ENCODE measurements at places on chromosomes 13 and 19.

DNA sequence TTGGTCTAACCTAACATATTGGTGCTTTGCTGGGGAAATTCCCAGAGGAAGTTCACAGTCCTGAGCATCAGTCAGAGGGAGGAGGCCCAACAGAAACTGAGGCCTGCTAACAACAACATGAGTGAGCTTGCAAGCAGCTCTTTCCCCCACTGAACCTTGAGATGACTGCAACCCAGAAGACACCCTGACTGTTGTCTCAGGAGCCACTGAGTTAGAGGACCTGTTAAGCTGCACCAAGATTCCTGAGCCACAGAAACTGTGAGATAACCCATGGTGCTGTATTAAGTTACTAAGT, 193.2 kb upstream of the UBL3 start:
- DNase-seq, result no peak

- peak; percentile 49 for DNase-seq
Measured at GRCh38 chr13:103192511-103193135, 126.4 kb upstream of the SLC10A2 start.

DNA sequence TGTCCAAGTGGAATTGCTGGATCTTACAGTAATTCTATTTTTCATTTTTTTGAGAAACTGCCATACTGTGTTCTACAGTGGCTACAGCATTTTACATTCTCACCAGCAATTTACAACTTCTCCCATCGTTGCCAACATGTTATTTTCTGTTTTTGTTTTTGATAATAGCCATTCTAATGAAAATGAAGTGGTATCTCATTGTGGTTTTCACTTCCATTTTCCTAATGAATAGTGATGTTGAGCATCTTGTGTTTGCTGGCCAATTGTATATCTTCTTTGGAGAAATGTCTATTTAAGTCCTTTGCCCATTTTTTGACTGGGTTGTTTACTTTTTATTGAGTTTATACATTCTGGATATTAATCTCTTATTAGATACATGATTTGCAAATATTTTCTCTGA, 38.6 kb downstream of the KCNRG start:
- no peak for DNase-seq

- no peak for DNase-seq
Measured at GRCh38 chr19:23519031-23519430, 123.8 kb upstream of the ZNF91 start.

DNA sequence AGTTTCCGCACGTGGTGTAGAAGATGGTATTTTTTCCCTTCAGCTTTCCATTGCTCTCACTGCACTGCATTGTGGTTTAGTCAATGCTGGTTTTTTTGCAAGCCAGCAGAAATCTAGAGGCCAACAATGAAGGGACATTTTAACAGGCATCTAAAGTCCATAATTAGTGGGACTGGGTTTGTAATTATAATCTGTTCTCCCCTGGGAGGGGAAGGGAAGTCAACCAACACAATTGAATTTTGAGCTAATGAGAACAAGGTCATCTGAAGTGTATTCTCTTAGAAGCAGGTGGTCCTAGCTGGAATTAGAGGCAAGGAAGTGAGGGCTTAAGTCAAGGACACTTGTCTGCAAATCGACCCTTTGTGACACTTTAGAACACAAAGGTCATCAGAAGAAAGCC, 156.4 kb downstream of the MYO16 start:
- DNase-seq, result no peak

DNA sequence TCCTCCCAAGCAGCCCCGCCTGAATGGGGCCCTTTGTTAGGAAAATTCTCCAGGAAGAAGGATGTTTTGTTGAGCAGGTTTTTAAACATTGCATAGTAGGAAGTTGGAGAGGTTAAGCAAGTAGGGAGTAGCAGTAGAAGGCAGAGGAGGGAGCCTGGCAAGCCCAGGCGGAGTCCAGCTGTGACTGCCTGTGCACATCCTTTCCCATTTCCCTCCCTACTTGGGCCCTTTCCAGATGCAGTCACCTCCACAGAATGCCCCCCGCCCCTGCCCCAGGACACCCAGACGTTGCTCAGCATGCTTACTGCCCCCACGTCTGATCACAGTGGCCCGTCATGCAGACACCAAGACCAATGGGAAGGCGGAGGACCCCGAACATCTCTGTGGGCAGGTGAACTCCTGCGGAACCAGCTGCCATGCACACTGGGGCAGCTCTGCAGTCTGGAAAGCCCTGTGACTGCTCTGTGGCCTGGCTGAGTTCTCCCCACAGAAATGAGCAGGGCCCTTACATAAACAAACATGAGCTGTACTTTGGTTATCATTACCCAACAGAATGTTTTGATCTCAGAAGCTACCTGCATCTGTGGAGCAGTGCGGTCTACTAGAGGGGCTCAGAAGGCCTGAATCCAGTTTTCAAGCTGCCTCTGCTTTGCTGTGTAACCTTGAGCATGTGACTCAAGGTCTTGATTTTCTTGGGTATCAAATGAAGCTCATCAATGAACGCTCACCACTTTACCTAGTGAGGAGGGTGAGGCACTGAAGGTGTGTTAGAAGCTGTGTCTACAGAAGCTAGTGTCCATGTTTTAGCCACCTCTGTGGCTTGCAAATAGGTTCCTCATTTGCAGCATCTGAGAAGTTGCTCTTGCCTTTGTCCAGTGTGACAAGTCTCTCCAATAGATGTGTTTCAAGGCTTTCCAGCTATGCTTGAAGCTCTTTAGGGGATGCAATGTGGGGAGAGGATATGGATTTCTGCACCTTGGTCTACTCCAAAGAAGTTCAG, 84.2 kb downstream of the TNFRSF19 start:
- DNase-seq, result peak; percentile 73

GRCh38 chr19:51460164-51460992, 2.1 kb upstream of the SIGLEC8 start:
- peak; percentile 12 for DNase-seq

DNA sequence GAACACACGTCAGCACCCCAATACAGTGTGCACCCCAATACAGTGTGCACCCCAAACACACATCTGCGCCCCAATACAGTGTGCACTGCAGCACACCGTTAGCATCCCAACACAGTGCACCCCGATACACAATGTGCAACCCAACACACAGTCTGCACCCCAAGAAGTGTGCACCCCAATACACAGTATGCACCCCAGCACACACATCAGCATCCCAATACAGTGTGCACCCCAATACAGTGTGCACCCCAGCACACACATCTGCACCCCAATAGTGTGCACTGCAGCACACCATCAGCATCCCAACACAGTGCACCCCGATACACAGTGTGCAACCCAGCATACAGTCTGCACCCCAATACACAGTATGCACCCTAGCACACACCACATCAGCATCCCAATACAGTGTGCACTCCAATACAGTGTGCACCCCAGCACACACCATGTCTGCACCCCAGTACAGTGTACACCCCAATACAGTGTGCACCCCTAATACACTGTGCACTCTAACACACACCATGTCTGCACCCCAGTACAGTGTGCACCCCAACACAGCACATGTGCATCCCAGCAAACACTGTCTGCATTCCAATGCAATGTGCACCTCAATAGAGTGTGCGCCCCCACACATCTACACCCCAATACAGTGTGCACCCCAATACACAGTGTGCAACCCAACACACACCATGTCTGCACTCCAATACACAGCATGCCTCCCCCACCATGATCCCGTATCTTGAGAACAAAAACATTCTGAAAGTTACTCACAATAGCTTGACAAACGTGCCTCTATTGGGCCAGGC, 855 bp upstream of the CARS2 start:
- no peak for DNase-seq

- DNase-seq, result no peak
Measured at GRCh38 chr19:50850738-50851137, 4.0 kb upstream of the KLK3 start.

- DNase-seq, result no peak
Measured at GRCh38 chr13:19069684-19070397, 111.8 kb downstream of the TUBA3C start.

DNA sequence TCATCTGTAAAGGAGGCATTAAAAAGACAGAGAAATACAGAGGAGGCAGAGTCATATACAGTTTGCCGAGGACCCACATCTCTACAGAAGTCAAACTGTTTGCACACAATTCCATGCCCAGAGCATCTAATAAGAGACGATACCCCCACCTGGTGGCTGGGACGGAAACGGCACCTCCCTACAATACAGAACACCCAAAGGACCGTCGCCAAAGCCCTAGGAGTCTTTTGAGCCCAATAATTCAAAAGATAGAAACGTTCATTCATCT, 703 bp upstream of the PLEKHG2 start:
- peak; percentile 88 for DNase-seq

- no peak for DNase-seq
Measured at GRCh38 chr19:30449078-30449590, 77.0 kb downstream of the ZNF536 start.

GRCh38 chr13:75803164-75803611, 167.1 kb downstream of the LMO7 start:
- DNase-seq, result no peak

- peak; percentile 92 for DNase-seq
Measured at GRCh38 chr13:97274829-97275649, 52.9 kb downstream of the MBNL2 start.

- DNase-seq, result peak; percentile 86
Measured at GRCh38 chr13:41648314-41648935, 191.1 kb downstream of the RGCC start.

DNA sequence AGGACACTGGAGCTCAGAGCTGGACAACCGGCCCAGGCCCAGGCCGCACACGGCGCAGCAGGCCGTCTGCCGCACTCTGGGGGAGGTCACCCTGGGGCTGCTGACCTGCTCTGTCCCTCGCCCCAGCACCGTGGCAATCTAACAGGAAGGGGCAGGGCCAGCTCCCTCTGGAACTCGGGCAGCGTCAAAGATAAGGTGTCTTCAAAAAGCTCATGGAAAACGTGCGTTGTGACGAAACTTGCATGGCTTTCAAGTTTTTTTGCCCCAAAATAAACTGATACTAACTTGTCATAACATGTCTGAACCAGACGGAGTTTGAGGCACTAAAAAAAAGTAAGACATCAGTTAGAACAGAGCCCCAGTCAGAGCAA, 12.2 kb upstream of the ATP8B3 start:
- no peak for DNase-seq

DNA sequence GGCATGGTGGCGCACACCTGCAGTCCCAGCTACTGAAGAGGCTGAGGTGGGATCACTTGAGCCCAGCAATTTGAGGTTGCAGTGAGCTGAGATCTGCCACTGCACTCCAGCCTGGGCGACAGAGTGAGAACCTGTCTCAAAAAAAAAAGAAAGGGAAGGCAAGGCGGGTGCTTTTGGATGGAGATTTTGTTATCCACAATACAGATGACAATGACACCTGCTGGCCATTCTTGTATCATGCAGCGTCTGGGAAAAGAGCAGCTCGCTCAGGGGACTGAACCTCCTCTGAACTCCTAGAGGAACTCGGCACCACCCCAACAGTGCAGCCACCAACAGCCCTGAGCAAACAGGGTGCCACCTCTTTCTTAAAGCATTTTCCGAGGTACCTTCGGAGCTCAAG, 22.8 kb downstream of the HAUS8 start:
- DNase-seq, result peak; percentile 60

DNA sequence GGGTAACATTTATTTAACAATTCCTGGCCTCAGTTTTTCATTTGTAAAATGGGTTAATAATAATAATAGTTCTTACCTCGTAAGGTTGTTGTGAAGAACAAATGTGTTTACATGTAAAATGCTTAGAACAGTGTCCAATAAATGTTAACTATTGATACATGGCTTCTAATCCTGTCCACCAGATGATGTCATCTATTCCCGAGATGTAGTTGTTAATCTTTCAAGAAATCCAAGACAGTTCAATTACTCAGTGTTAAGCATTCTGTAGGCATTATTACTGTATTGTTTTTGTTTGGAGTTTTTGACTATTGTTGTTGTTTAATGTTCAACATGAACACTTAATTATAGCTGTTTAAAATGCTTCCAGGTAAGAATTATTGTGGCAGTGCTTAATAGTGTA, 131.0 kb upstream of the FNDC3A start:
- DNase-seq, result no peak

- DNase-seq, result no peak
Measured at GRCh38 chr13:52003541-52003940, 7.7 kb downstream of the ATP7B start.

DNA sequence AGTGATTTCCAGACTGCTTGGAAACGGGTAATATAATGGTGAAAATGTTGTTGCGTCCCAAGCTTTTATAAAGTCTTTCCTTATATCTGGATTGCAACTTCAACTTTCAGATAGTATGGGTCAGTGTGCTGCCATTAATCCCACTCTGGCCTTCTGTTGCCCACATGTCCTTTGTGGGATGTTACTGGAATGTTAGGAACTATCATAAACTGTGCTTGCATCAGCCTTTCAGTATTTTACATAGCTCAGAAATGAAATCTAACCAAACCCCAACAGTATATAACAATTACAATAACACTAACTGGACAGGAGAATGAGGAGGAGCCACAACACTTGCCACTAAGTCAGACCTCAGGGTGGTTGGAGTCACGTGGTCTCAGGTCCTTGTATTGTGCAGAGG, 78.9 kb downstream of the LNX2 start:
- DNase-seq, result peak; percentile 11

DNA sequence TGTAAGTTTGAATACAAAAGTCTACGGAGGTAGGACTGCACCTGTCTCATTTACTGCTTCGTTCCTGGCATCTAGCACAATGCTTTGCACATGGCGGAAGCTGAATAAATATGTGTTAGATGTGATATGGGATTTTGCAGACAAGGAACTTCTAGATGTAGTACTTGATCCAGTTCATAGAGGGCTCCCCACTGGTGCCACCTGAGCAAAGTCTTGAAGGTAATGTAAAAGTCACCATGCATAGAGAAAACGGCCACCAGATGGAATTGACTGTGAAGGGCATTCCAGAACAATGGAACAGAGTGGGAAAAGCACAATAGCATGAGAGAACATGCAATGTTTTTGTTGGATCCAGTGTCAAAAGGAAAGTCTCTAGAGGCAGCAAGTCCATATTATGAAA, 209.3 kb downstream of the HS6ST3 start:
- no peak for DNase-seq

DNA sequence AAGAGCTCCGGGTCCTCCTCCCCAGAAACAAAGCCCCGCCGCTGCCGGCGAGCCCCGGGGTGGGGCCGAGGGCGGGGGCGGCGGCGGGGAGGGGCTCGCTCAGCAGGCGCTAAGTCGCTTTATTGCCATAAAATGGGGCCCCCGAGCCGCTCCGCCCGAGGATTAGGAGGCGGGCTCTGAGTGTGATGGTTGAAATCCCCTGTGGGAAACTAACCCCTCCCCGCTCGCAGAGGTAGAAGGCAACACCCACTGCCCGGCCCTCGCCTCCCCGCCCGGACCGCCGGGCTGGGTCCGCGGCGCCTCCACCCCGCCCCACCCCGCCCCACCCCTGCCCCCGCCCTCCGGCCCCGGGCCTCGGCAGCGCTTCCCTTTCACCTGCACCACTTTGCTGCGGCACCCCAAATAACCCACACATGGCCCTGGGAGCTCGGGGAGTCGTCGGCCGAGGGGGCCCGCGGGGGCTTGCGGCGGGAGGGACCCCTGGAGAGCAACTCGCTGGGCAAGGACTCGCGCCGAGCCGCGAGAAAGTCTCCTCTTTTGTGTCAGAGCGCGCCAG, at the start of gene KLF12:
Gene KLF12 (minus strand): TSS at position 184 of the 556 bp plus-strand sequence.
- DNase-seq, result peak; percentile 97

DNA sequence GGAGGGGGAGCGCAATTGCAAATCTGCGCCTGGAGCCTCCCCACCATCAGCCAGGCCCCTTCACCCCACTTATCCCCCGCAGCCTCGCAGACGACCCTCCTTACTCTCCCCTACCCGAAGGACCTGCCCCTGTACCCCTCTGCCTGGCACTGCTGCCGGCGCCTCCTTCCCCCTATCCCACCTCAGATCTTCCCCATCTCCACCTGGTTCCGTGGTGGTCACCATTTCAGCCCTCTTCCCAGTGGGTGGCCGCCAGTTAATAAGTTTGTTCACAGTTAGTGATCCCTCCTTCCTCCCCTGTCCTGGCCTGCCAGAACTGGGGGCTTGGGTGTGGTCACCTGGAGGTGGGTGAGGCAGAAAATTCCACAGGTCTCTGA, 397 bp downstream of the SLC44A2 start:
- no peak for DNase-seq
